Stimulated activated CD4-positive, alpha-beta T cell treated with anti-CD3 and anti-CD28 coated beads, TNF-alpha, amount 100 ng/mL, for 48 hours (primary cell): ENCODE measurements at places on chromosomes 13 and 19.

- DNase-seq, result no peak
Observed at GRCh38 chr19:18049385-18049784, 37.3 kb downstream of the IL12RB1 start.

DNA sequence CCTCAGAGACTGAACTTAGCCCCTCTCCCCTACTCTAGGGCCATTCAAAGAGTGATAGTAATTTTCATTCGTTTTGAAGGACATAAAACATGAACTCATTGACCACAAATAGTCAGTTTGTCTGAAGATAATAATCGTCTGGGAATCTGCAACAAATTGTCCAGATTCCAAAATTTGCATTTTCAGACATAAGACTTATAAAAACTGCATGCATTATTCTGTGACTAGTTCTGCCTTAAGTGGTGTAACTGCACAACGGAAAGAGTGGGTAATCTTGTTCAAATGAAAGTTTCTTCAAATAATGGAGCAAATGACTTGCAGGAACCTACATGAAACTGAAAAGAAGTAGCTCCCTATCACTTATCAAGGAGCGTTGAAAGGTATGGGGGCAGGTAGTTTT, 8.4 kb downstream of the CSNK1A1L start:
- no peak for DNase-seq

DNA sequence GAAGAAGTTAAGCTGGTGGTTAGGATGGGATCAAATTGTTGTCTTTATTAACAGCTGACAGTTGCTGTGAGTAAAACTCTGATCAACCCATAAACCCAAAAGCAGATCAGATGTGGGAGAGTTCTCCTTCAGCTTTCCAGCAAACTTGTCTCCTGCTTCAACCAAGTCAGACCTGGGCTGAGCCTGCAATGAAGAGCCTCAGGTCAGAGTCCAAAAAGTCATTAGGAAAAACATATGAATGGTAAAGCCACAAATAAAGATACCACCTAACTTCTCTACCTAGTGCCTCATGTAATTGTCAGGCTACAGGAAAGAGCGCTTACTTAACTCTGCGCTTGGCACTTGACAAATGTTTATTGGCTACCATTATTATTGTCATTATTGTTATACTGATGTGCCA, 21.9 kb upstream of the UBE2L5 start:
- no peak for DNase-seq

DNA sequence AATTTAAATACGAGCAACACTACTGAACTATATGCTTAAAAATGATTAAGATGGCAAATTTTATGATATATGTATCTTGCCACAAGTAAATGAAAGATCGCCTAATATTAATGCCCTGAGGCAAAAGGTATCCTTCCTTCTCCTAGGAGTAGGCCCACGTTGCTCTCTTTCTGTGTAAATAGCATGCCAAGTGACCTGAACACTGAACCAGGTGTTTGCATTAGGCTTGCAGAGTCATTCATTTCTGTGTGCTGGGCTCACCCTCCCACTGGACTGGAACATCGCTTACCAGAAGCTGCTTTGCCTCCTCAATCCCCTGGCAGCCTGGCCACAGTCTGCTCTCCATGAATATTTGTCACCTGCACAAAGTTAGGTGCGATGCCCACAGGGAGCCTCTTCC, 83.3 kb upstream of the TNFSF11 start:
- no peak for DNase-seq

GRCh38 chr19:1970806-1971502, 30.0 kb downstream of the CSNK1G2 start:
- no peak for DNase-seq

- no peak for DNase-seq
Observed at GRCh38 chr13:66074018-66074615, 1156.0 kb downstream of the PCDH9 start.

- DNase-seq, result no peak
Observed at GRCh38 chr19:16898361-16899015, 9.7 kb downstream of the F2RL3 start.

- no peak for DNase-seq
Observed at GRCh38 chr13:98447881-98448641, 128.8 kb downstream of the STK24 start.

DNA sequence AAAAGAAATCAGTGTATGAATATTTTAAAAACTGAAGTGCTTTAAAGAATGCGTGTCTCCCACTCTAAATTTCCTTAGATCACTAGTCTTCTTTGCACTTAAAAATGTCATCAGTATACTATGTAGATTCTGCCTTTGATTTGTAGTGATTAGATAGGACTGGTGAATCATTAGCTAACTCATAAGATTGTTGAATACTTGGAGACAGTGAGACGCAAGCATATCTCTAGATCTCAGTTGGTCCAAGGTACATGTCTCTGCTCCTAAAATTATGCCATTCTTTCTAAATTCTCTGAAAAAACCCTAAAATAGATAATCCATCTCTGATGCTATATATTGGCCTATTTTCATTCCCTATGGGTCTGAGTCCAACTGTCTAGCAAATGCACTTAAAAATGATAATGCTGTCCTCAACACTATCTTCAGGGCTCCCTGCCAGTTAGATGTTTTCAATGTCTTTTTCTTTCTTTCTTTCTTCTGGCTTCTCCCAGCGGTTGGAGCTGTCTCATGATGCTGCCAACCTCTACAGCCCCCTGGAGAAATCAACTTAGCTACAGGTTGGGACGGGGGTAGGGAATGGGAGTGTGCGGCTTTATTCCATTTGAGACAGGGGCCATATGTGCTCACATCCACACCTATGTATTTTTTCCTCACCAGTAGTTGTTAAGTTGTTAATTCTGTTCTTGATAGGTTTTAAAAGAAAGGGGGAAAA, 301.0 kb downstream of the NDFIP2 start:
- no peak for DNase-seq

DNA sequence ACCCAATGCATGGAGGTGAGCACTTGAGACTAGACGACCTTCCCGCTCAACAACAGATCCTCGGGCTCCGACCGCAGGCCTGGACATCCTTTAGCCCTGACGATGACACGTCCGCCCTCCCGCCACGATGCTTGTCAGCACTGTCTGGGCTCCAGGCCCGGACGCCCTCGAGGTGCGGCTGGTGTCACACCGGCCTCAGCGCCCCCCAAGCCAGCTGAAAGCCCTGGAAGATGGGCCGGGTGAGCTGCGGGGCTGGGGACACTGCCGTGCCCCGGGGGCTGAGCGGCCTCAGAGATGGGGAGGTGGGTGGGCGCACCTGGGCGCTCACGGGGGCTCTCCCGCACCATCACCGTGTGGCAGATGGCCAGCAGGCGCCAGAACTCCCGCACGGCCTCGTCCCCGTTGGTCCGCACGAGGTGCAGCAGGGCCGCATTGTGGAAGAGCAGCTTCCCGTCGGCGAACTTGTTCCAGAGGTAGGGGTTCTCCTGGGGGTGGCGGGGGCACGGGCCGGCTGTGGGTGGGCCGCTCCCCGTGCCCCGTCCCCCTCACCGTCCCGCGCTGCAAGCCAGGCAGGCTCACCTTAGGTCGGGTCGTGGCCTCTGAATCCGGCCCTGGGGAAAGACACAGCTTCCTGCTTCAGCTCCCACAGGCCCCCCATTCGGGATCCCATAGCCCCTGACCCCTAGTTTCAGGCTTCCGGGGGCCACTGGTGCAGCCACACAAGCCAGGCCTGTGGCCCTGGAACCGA, 15.5 kb downstream of the ATP8B3 start:
- DNase-seq, result no peak

DNA sequence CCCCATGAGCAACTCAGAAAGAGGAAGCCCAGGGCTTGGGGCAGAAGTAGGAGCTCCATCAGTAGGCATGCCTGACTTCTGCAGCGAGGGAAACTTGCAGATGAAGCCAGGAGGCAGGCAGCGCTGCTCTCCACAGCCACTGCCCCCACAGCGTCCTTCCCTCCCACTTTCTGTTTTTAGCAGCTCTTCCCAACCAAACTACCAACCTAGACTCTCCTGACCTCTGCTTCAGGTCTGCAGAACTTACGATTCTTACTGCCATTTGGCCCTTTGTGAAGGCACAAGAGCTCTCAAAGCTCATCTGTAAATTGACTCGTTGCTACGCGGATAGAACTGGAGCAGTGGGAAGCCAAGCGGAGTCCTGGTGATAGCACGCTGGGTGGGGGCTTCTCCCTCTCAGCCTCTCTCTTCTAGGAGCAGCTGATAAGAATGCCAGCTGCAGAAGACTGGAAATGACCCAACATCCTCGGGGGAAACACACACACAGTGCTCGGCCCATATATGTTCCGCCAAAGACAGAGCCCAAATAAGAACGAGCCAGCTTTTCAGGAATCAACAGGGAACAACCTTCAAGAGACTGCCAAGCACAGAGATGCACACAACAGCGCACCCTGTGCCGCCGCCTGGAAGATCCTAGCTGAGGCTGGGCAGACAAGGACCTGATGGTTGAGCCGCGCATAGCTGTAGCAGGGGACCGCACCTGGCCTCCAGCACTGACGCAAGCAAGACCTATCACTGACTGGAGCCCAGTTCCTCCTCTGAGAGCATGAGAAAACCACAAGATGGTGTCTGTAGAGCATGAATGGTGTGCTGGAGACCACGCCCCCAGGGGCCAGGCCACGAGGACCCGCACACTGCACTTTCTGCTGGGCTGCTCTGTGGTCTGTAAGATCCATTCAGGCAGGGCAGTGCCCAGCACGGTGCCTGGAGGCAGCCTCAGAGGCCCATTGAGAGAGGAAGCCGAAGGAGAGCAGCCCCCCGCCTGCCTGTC, 15.9 kb upstream of the SLC35E1 start:
- peak; percentile 54 for DNase-seq

DNA sequence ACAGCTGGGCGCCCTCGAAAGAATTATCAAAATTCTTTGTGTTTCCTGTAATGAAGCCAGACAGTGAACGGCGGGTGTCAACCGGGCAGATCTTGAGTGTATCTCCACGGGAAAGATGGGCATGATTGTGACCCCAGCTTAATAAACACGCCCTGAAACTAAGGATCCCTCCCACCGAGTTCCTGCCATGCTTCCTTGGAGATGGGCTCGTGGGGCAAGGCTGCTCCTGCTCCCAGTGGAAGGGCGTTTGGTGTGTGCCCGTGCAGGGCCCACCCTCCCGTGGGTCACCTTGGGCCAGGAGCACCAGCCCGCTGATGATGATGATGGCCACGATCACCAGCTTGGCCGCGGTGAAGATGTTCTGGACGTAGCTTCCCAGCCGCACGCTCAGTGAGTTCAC, 7.4 kb downstream of the SLC7A9 start:
- no peak for DNase-seq

DNA sequence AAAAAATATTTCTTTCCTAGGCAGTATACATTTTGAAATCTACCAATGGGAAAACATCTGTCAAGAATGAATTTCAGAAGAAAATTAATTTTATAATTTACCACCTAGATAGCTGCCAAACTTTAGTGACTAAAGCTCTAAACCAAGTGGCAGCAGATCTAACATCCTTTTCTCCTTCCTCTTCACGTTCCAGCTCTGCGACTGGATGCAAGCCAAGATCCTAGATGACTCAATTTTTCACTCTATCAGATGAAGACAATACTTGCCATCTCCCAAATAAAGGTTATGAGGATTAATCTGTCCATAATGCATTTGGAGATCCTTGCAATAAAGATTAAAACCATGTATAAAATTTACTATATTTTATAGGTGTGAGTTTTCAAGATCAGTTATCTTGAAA, 66.7 kb upstream of the MIR17HG start:
- DNase-seq, result no peak

DNA sequence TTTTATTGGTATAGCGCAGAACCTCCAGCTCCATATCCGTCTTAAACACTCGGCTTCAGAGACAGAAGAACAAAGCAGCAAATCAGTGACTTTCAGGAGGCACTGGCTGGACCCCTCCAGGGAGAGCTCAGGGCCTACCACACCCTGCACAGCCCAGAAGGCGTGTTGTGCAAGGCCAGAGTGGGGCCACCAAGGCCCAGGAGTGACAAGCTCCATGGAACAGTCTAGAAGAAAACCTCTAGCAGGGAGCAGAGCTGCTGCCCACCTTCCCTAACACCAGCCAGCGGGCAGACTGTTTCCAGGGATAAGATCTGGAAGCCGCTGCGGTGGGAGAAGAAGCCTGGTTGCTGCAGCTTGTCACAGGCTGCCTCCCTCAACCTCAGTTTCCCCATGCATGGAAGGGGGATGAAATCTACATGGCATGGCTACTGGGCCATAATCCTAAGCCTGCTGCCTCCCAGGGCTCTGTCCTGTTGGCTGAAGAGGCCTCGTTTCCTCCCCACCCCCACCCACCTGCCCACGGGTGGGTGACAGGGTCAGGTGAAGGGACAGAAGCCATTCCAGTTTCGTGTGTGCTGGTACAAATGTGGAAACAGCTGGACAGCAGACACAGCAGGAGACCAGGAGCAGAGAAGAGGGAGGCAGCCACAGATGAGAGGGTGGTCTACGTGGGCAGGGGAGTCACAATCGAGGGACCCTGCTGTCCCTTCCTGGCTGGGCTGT, 57.4 kb downstream of the PEPD start:
- DNase-seq, result no peak

GRCh38 chr13:40345654-40346372, 320.6 kb downstream of the FOXO1 start:
- DNase-seq, result no peak

DNA sequence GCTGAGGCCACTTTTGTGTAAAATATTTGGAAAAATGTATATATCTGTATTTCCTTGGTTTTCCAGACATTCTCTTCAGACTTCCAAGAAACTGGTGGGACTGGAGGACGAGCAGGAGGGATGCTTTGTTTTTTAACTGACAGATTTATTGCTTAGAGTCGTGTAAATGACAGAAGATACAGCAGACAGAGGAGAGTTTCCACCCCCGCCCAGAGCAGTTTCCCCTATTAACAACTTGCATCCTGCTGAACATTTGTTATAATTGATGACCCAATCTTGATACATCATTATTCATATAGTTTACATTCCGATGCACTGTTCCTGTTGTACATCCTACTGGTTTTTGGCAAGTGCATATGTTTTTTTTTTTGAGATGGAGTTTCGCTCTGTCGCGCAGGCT, 7.1 kb upstream of the DOCK6 start:
- no peak for DNase-seq

- DNase-seq, result no peak
Observed at GRCh38 chr19:7942981-7943443, 454 bp downstream of the TIMM44 start.

DNA sequence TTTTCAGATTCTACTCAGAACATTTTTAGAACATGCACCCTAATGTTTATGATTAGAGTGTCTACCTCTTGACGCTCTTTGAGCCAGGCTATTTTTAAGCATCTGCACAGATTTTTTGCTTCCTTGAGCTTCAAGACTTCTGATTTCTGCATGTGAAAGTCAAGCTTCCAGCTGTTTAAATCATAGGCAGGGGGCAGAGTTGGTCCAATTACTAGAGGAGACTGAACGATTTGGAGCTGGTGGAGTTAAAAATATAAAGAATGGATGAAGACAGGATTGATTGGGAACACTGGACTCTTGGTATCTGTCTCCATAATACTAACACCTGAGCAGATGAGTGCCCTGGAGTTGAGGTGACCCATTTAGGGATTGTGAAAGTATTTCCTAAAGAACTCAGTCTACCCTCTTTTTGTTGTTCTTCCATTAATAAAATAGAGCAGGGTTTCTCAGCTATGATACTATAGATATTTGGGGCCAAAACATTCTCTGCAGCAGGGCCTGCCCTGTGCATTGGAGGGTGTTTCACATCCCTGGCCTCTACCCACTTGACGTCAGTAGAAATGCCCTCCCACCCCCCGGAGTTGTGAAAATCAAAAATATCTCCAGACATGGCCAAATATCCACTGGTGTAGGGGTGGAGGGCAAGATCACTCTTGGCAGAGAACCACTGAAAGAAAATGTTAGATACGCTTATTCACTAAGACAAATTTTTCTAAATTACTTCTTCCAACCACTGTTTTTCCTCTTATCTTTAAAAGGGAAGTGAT, 160.1 kb downstream of the COG6 start:
- DNase-seq, result no peak
